Ovary (tissue), 10 donors: ENCODE measurements at places on chromosomes 6 and 20. TPM values are rescaled to one million over a fixed set of nuclear protein-coding genes. Genes with fewer than 3 reads are reported as not detected.

MAS1 gene
- 0.11 TPM for total RNA-seq

MCHR2 gene
- not detected for total RNA-seq

PAK1IP1 gene
- 14.9 TPM for total RNA-seq

CFB gene
- total RNA-seq, result 231 TPM

DEFB124 gene
- not detected for total RNA-seq

- no peaks in the 10 kb centered on the region for H3K4me1 ChIP-seq
- H3K4me3 ChIP-seq, result no peak overlapping the region
- no peaks in the 10 kb centered on the region for H3K27me3 ChIP-seq
- H3K36me3 ChIP-seq, result no peaks in the 10 kb centered on the region
- H3K27ac ChIP-seq, result no peak overlapping the region
- no peak for DNase-seq
Observed at GRCh38 chr6:163745536-163746400, 331.2 kb downstream of the QKI start.

- H3K4me3 ChIP-seq, result no peak overlapping the region
- H3K36me3 ChIP-seq, result no peaks in the 10 kb centered on the region
- H3K27me3 ChIP-seq, result no peaks in the 10 kb centered on the region
- no peak overlapping the region for H3K27ac ChIP-seq
- H3K4me1 ChIP-seq, result no peaks in the 10 kb centered on the region
Observed at GRCh38 chr6:71011871-71012371, 55.1 kb upstream of the B3GAT2 start.

- H3K4me1 ChIP-seq, result no peaks in the 10 kb centered on the region
- no peaks in the 10 kb centered on the region for H3K36me3 ChIP-seq
- no peak overlapping the region for H3K4me3 ChIP-seq
Observed at GRCh38 chr6:145630598-145630997, 104.7 kb downstream of the EPM2A start.

GRCh38 chr20:51076786-51077685 lies 54.1 kb upstream of the KCNG1 start:
- no peaks in the 10 kb centered on the region for H3K4me1 ChIP-seq
- H3K36me3 ChIP-seq, result no peaks in the 10 kb centered on the region
- no peak for DNase-seq
- H3K27ac ChIP-seq, result no peak overlapping the region

DNA sequence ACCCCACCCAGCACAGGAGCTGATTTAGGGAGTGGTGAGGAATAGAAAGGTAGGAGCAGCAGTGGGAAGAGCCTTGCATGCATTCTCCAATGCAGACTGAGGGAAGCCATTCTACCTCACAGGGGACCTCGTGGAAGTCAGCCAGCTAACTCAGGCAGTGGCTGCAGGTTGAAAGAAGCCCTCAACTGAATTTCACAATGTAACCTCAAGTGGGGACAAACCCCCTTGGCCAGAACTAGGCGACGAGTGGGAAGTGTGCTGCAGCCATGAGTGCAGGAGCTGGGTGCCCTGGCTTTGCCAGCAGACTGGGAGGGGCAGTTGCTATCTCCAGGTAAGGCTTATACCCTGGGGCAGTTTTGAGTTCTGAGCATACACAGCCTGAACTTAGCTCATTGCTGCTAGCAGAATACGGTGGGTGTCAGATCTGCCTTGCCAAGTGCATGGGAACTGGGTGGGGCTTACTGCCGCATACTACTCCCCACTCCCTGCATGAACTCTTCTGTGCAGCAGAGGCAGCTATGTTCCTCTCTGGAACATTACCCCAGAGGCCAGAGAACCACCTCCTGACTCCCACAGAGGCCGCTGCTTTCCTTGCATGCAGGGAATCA lies 126.5 kb downstream of the CDK19 start:
- H3K4me1 ChIP-seq, result no peaks in the 10 kb centered on the region
- H3K36me3 ChIP-seq, result no peaks in the 10 kb centered on the region
- DNase-seq, result no peak
- H3K27ac ChIP-seq, result no peak overlapping the region
- no peaks in the 10 kb centered on the region for H3K27me3 ChIP-seq
- H3K4me3 ChIP-seq, result no peak overlapping the region

DNA sequence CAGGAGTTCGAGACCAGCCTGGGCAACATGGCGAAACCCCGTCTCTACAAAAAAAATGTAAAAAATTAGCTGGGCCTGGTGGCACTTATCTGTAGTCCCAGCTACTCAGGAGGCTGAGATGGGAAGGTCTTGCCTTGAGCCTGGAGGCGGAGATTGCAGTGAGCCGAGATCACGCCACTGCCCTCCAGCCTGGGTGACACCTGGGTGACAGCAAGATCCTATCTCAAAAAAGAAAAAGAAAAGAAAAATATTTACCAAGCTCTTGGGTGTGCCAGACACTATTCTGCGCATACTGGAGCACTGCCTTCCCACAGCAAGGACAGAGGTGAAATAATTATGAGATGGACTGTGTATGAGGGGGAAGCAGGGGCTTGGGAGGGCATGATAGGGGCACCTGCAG lies 19.6 kb downstream of the POFUT1 start:
- no peak overlapping the region for H3K4me3 ChIP-seq
- no peaks in the 10 kb centered on the region for H3K27me3 ChIP-seq
- no peak overlapping the region for H3K27ac ChIP-seq
- no peak for DNase-seq
- H3K4me1 ChIP-seq, result no peaks in the 10 kb centered on the region

DNA sequence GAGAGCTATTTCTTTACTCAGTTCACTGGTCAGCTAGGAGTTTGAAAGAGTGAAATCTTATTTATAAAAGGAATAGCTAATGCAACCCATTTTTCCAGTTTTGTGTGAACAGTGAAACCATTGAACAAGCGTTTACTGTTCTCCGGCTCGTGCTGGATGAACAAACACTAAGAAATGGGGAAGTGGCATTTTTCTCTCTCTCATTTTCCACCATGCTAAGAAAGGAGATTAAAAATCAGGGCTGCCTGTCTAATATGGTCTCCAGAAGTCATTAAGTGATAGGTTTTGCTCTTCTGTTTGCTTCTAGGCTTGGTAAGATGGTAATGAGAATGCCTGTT lies 774 bp upstream of the SFT2D1 start:
- peaks cover 5% of the 10 kb centered on the region for H3K4me1 ChIP-seq
- H3K27ac ChIP-seq, result no peak overlapping the region
- H3K36me3 ChIP-seq, result no peaks in the 10 kb centered on the region
- DNase-seq, result no peak
- no peaks in the 10 kb centered on the region for H3K27me3 ChIP-seq

DNA sequence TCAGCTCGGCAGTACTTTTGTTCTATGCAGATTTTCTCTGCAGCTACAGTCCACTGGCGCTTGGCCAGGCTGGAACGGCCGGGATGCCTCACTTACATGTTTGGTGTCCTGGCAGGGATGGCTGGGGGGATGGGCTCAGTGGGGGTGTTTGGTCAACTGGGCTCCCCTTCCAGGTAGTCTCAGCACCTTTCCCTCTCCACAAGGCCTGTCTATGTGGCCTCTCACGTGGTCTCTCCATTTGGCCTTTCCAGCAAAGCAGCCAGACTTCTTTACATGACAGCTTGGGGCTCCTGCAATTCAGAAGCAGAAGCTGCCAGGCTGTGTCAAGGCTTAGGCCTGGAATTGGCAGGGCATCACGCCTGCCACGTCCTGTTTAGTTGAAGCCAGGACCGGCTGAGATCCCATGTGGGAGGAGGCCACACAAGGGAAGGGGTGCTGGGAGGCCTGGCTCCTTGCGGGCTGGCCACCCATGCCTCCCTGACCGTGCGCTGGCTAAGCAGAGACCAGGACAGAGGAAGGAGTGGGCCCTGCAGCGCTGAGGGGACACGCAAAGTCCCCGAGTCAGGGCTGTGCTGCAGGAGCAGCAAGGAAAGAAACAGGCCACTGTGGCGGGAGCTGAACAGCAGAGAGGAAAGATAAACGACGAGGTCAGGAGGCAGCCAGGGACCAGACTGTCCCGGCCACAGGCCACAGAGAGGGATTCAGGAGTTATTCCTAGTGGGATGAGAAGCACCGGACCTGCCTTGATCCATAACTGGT lies 38.9 kb downstream of the MGME1 start:
- no peaks in the 10 kb centered on the region for H3K27me3 ChIP-seq
- no peak overlapping the region for H3K27ac ChIP-seq
- H3K4me1 ChIP-seq, result peaks cover 2% of the 10 kb centered on the region
- DNase-seq, result peak; percentile 77
- H3K36me3 ChIP-seq, result no peaks in the 10 kb centered on the region
